ENCODE measurements at places on chromosomes 11 and 22. TPM values are rescaled to one million over a fixed set of nuclear protein-coding genes. Genes with fewer than 3 reads are reported as not detected.
A peak's percentile ranks its signal among the peaks of the same experiment; 100 is the strongest.

LRRC4C gene
- 0.62 TPM for total RNA-seq

SLC22A8 gene
- total RNA-seq: not detected

LDHAL6A gene
- not detected for total RNA-seq

JOSD1 gene
- total RNA-seq: 17.2 TPM

C11orf21 gene
- 43.6 TPM for total RNA-seq

MMP13 gene
- not detected for total RNA-seq

PRG3 gene
- total RNA-seq: not detected

IGF2 gene
- 79.9 TPM for total RNA-seq

NRGN gene
- 3.6 TPM for total RNA-seq

KIF18A gene
- 0.16 TPM for total RNA-seq

MOGAT2 gene
- 0.13 TPM for total RNA-seq

MS4A15 gene
- not detected for total RNA-seq

PACS1 gene
- total RNA-seq: 46.5 TPM

IL10RA gene
- total RNA-seq: 6.2 TPM

GRCh38 chr11:114880442-114880841, 202.1 kb downstream of the NXPE2 start:
- DNase-seq: no peak

- peak; percentile 96 for DNase-seq
Measured at GRCh38 chr11:65572356-65573051, at the start of gene FAM89B. TSS of gene FAM89B (plus strand) at chr11:65572538. CDS start at chr11:65572670, 132 bp downstream.

DNA sequence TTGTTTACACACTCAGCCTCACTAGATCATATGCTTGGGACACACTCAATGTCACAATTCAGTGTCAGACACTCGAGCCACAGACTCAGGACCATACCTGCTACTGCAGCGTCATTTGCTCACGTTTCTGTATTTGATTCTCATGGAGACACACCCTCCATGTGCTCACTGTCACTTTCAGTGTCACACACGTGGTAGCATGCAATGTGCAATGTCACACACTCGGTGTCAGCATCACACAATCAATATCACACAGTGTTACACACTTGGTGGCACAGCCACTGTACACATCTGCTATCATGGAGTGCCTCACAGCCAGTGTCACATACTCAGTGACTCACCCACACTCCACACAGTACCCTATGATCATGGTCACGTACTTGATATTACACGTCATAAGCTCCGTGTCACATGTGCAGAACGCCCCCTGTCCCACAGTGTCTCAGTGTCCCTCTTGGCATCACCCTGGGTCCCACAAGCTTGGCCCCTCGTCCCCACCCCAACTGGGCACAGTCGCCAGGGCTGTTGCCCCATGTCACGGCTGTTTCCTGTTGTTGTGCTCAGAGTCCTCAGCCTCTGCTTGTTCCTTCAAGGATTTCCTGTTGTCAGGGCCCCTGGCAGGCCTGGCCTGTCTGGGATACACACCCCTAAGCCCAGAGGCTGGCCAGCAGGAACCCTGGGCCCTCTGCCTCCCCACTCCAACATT, 49.6 kb downstream of the PDE2A start:
- DNase-seq: peak; percentile 72

GRCh38 chr11:106904826-106905225, 113.5 kb downstream of the GUCY1A2 start:
- no peak for DNase-seq

- no peak for DNase-seq
Measured at GRCh38 chr11:77309401-77310085, 8.1 kb upstream of the GDPD4 start.

- DNase-seq: peak; percentile 84
Measured at GRCh38 chr11:43989162-43989981, 46.9 kb downstream of the C11orf96 start.

DNA sequence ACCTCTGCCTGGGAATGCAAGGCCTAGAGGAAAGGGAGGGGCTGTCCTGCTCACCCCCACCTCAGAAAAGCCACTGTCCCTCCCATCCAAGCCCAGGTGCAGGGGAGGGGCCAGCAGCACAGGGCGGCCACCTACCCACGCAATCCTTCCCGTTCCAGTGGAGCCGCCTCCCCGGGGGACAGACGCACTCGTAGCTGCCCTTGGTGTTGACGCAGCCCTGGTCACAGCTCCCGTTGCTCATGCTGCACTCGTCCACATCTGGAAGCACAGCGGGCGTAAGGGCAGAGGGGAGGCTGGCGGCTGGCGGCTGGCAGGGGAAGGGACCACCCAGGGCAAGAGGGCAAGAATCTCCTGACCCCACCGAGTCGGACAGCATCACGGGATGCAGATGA, 40.3 kb upstream of the TTLL12 start:
- DNase-seq: no peak

DNA sequence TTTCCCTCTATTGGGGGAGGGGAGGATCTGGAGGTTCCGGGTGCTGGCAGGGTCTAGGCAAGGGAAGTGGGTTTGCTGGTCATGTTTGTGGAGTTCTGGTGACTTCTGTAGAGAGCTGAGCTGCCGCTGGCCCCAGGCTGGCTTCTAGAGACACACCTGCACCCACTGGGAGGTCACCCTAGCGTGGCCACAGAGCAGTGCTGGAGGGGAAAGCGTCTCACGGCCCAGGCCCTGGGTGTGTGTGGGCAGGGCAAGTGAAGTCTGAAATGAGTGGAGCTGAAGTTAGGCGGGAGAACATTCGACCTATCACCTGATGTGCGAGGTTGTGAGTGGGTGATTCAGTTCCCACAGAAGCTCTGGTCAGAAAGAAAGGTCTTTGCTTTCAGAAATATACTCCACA, 27.9 kb downstream of the SMIM38 start:
- DNase-seq: no peak

GRCh38 chr22:46638601-46639431, 18.6 kb downstream of the GRAMD4 start:
- no peak for DNase-seq

DNA sequence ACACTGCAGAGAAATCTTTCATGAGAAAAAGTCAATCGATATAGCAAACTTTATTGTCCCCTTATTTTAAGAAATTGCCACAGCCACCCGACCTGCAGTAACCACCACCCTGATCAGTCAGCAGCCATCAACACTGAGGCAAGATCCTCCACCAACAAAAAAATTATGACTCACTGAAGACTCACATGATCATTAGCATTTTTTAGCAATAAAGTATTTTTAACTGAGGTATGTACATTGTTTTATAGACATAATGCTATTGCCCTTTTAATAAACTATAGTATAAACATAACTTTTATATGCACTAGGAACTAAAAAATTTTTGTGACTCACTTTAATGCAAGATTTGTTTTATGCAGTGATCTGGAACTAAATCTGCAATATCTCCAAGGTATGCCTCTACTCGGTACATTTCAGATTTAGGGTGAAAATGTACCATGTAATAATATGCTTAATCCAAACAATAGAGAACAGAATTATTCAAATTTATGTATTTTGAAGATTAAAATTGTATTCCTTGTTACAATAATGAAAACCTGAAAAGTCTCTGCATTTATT, 79.2 kb upstream of the CEP126 start:
- no peak for DNase-seq

- no peak for DNase-seq
Measured at GRCh38 chr11:130545449-130546072, 97.1 kb downstream of the ADAMTS15 start.

- no peak for DNase-seq
Measured at GRCh38 chr22:48827268-48827846, 1000.3 kb downstream of the BRD1 start.

GRCh38 chr22:29310863-29311339, 4.5 kb downstream of the GAS2L1 start:
- peak; percentile 97 for DNase-seq

GRCh38 chr22:22410121-22410520, 98.4 kb downstream of the ZNF280B start:
- DNase-seq: peak; percentile 78

- DNase-seq: no peak
Measured at GRCh38 chr22:36440429-36441002, 40.9 kb downstream of the TXN2 start.

DNA sequence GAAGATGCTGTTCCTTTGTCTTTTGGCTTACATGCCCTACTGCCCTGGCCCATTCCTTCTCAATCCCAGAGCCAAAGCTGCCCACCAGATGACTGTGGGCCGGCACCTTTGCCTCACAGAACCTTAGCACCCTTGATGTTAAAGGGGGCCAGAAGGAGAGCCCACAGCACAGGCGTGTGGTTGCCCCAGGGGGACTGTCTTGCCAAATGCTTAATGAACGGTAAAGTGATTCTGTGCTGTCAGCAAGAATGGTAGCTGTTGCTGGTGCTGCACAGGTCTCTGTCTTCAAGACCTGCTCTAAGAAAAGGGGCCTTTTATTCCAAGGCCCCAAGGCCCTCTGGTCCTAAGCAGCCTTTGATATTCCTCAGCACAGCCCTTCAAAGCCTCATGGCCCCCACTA, 113.3 kb downstream of the MORC2 start:
- no peak for DNase-seq

DNA sequence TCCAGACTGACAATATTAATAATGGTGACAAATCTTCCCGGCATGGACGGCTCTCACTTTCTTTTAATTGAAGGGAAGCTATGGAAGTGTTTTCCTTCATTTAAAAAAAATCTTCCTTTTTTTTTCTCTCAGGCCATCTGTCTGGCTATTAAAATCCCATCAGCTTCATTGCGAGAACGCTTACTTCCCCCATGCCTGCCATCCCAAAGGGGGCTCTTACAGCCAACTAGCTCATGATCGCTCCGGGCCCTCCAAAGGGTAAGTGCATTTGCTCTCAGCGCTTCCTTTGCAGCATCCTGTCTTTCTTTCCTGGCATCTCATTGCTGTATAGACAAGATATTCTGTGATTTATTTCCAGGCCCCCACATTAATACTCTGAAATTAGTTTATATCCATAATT, 20.7 kb downstream of the CACNG2 start:
- DNase-seq: no peak

DNA sequence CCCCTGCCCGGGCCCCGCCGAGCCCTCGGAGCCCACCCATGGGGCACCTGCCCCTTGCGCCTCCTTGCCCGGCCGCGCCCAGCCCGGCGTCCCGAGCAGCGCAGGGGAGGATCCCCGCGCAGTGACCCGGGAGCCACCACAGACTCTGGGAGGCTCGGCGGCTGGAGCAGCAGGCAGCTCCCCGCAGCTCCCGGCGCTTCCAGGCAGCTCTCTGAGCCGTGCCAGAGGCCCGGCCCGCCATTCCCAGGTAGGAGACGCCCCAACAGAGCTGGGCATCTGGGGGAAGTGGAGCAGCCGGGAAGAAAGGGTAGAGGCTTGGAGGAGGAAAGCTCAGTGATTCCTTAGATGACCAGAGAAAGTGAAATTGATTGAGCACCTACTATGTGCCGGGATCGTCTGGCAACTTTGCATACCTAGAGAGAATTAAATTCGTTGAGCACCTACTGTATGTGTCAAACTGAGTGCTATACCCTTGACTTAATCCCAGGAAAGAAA, 670 bp downstream of the RASD2 start:
- DNase-seq: no peak

DNA sequence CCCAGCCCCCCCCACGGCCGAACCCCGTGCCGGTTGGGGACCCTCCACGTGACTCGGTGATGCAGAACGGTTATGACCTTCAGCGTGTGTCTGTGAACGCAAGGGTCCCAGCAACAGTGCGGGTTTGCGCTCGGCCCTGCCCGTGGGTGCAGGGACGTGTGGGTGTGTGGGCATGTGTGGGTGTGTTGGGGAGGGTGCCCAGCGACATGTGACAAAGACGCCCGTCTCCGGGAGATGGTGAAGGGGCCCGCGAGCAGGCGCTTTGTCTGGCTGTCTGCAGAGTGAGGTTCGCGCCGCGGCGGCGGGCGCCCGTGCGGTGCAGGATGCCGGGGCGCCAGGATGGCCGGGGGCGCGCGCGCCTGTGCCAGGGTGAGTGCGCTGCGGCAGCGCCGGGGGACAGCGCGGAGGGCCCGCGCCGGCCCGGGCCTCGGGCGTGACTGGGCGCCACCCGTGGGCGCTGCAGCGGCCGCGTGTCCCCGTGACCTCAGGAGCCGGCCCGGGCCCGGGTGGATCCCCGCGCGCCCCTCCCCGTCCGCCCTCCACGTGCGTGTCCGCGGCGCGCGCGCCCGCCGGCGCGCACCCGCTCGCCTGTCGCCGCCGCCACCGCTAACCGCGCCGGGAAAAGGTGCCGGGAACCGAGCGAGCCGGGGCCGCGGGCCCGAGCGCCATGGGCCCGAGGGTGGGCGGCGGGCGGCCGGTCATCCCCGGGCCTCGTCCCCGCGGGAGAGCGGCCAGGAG, at the start of gene LRFN4:
TSS of gene LRFN4 (plus strand) at position 569 of the 738 bp plus-strand sequence. CDS start 681 bp downstream, outside the sequence.
- peak; percentile 60 for DNase-seq

DNA sequence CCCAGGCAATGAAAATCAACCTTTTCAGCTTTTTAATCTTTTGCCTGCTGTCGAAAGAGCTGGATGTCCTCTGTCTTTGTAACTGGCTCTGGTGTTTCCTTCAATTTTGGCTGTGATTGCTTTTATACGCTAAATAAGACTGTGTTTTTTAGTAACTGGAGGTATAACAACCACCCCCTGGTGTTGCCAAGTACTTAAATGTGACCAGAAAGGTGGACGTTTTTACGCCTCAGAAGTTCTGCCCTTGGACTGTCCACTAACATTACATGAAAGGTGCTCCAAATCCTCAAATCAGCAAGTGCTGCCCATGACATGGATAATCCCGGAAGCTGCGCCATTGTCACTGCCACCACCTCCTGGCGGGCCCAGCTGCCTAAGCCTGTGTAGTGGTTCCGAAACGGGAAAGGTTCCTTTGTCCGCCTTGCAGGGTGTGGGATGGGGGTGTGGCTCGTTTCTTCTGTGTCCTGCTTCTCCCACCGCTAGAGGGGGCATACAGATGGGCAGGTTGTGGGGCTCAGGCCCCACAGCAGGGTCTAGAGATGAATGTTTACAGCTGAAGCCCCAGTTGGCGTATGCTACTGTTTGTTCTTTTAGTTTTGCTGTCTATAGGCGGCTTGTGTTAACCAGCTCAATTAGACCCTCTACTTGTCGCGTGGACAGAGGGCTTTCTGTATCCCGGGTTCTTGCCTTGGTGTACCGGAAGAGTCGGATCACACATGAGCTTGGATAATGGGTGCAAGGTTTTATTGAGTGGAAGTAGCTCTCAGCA, 82.2 kb upstream of the SEPTIN5 start:
- DNase-seq: no peak

- DNase-seq: no peak
Measured at GRCh38 chr22:46961591-46962295, 199.3 kb downstream of the TBC1D22A start.

All from Right ventricle myocardium superior (tissue), 1 donor.